ENCODE measurements at places on chromosomes 6 and 20.

DNA sequence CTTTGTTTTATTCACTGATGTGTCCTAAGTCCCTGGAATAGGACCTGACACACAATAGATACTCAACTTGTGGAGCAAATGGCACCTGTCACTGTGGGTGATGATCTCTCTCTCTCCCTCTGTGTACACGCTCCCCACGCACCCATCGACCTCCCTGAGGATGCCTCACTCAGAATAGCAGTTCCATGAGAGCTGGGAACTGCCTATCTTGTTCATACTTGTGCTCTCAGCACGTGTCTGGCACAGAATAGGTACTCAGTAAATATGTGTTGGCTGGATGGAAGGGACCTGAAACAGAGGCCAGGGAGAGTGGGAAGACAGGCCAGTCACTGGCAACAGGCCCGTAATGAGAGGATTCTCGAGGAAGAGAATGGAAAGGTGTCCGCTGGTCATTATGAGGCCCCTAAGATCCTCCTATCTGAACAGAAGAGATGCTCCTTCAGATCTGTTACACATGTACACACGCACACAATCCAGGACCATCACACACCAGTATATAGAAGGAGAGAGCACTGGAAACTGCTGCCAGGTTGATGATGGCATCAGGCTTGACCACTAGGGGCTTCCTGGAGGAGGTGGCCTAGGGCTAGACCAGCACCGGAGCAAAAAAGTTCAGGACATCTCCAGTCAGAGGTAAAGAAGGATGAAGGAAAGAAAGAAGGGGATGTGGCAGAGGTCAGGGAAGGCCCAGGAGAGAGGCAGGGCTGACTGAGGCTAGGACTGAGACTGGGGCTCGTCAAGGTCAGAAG is 30.9 kb downstream of the VEGFA start:
- DNase-seq: no peak

DNA sequence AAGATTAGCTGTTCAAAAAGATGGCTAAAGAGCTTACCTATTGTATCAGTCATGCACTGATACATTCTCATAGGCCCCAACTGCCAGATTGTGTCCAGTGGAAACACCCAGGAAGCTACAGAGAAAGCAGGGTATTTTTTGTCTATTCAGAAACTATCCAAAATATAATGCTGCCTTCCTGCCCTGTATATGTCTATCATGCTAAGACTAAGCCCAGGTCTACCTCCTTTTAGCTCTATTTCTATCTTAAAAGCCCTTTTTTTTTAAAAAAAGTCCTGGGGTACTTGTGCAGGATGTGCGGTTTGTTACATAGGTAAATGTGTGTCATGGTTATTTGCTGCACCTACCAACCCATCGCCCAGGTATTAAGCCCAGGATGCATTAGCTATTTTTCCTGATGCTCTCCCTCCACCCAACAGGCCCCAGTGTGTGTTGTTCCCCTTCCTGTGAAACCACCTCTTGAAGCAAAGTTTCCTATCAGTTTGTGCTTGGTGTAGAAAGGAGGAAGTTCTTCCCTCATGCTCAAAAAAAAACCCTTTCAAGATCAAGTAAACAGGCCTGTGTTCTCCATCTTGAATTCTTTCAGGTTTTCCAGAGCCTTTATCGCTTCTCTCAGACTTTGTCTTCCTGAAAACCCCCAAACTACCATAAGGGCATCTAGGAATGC is 514 bp downstream of the DEFB129 start:
- DNase-seq: no peak

DNA sequence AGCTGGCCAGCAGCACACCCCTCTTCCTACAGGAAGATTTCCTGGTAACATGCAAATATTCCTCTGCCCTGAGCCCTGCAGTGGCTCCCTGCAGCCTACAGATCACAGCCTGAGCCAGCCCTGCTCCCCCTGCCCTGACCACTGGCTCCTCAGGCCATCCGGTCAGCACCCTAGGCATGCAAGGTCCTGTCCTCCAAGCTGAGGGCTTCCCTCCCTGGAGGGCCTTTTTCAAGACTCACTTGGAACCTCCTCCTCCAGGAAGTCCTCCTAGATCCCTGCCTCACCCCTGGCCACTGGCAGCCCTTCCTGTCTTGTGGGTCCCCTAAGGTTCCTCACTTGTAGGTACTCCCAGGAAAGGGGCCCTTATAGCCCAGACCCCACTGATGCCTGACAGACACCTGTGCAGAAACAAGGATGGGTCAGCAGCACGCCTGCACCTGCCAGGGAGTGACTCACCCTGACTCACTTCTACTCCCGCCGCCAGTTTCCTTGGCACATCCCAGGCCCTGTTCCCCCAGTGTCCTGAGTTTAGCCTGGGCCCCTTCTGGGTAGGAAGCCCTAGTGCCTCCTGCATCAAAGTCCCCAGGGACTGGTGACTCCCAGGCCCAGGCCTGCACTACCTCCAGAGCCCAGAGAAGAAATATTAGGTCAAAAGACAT is 3.2 kb downstream of the SLC4A11 start:
- DNase-seq: no peak

- DNase-seq: peak; percentile 56
These were observed 38.5 kb upstream of the AHI1 start for GRCh38 chr6:135535989-135536414.

DNA sequence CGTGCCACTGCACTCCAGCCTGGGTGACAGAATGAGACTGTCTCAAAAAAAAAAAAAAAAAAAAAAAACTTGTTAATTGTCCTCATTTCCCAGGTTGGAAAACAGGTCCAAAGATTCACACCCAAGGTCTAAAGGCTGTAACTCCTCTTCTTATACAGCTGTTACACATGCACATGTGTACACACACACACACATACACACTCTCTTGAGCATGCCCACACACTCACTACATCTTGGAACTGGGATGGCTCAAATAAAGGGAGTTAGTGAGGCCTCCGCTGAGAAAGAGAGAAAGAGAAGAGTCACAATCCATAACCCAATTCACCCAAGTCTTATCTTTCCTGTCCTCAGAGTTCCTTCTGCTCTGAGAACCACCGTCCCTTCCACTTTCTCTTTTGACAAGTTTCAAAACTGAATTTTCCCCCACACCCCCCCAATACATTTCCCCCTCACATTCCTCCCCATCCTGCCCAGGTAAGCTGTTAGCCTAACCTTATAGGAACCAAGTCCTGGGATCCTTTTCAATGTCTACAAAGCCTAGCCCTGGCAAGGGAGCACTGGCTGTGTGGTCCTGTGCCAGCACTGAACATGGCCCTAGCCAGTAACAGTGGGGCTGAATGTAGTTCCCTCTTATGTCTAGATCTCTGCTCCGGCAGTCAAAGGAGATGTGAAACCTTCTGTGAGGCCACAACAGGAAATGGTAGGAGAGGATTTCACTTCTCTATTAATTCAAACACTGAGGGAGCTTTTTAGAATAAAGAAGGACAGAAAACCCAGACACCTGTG is 3.2 kb upstream of the HLA-DMB start:
- no peak for DNase-seq

- DNase-seq: no peak
These were observed 20.3 kb downstream of the KIZ start for GRCh38 chr20:21146215-21146614.

GRCh38 chr20:16350465-16350864 is 222.8 kb downstream of the KIF16B start:
- no peak for DNase-seq

DNA sequence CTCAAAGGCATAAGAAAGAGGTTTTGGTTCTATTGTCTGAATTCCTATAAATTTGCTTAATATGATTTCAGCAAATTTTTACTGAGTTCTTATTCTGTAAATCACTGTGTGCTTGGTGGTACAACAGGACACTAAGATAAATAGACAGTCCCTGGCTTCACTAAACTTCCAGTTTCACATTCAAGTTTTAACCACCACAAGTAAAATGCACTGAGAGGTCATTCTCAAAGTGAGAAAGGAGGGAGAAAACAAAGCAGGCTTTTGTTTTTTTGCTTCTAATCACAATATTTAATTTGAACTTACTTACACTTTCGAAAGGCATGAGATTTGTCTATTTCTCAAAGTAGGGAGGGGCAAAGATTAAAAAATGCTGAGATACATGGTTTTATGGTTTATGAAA is 445.7 kb downstream of the CDC5L start:
- no peak for DNase-seq

GRCh38 chr6:139979021-139979725 is 604.7 kb upstream of the CITED2 start:
- DNase-seq: no peak

GRCh38 chr6:152057832-152058498 is 250.5 kb downstream of the ESR1 start:
- DNase-seq: no peak

GRCh38 chr6:162857326-162857725 is 129.6 kb downstream of the PACRG start:
- DNase-seq: no peak

DNA sequence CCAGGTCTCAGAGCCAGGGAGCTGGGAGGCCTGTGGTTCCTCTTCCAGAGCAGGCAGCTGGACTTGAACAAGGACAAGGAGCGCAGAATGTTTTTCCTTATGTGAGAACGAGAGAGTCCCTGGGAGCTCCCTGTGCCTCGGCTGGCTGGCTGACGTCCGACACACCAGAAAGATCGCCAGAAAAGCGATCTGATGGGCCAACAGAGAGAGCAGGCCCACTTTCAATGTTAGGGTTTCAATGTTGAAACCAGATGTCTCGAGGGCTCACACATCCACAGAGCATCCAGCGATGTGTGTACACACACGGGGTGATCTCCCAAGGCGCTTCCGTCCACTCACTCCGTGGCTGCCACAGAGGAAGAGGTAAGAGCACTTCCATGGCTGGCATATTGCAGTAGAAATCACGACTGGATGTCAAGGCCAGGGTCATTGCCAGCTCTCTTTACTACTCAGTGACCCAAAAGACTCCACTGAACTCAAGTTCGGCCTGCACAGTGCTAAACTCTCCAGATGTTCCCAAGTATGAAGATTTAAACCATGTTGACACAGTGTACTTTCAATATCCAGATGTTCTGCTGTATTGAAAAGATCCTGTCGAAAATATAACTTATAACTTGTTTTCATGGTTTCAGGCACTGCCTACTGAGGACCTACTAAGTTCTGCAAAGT is 70.8 kb upstream of the FOXC1 start:
- no peak for DNase-seq

DNA sequence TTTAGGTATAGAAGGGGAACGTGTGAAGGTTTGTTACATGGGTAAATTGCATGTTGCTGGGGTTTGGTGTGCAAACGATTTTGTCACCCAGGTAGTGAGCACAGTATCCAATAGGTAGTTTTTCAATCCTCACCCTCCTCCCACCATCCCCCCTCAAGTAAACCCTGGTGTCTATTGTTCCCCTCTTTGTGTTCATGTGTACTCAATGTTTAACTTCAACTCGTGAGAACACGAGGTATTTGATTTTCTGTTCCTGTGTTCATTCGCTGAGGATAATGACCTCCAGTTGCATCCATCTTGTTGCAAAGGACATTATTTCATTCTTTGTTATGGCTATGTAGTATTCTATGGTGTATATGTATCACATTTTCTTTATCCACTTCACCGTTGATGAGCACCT is 11.6 kb upstream of the VNN1 start:
- DNase-seq: no peak

- no peak for DNase-seq
These were observed 3.7 kb downstream of the OGFR start for GRCh38 chr20:62808211-62808865.

DNA sequence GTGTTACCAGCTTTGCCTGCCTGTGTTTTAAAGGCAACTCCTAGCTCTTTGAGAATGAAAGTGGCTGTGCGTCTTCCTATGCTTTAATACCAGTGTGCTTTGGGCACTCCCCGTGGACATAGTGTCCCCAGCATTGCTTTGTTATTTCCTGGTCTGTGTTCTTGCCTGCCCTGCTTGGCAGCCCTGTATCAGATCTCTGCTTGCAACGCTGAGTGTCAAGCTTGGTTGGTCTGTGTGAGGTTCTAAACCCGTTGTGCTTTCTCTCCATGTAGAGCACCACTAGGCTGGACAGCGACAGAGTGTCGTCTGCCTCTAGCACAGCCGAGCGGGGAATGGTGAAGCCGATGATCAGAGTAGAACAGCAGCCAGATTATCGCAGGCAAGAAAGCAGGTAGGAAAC is 80.2 kb downstream of the AFDN start:
- peak; percentile 27 for DNase-seq

GRCh38 chr6:81802356-81802755 is 49.9 kb upstream of the TENT5A start:
- DNase-seq: no peak

DNA sequence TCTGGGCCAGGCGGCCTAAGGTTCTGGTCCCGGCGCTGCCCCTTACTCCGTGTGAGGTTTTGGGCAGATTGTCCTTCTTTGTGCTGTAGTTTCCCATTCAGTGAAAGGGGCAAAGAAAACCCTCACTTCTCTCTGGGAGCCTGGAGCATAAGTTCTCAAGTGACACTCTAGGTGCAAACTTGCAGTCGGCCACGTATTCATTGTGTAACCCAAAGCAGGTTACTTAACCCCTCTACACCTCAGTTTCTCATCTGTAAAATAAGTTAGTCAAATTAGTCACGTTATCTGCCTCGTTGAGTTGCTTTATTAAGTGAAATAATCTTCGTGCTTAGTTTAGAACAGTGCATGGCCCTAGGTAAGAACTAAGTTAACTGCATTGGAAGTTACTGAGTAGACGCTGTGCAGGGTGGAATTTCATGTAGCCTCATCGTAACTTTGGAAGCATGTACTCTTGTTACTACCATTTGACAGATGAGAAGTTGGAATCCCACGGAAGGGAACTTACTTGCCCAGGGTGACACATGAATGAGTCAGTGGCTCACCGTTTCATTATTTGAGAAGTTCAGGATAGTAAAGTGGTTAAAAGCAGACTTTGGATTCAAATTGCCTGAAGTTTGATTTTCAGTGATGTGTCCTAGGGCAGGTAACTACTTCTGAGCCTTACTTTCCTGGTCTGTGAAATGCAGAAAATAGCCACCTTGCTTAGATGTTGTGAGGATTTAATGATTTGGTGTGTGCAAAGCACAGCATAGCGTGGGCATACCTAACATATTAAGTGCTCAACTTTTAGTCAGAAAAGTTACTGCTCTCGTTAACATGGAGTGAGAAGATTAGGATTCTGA is 556 bp upstream of the MROH8 start:
- DNase-seq: no peak

DNA sequence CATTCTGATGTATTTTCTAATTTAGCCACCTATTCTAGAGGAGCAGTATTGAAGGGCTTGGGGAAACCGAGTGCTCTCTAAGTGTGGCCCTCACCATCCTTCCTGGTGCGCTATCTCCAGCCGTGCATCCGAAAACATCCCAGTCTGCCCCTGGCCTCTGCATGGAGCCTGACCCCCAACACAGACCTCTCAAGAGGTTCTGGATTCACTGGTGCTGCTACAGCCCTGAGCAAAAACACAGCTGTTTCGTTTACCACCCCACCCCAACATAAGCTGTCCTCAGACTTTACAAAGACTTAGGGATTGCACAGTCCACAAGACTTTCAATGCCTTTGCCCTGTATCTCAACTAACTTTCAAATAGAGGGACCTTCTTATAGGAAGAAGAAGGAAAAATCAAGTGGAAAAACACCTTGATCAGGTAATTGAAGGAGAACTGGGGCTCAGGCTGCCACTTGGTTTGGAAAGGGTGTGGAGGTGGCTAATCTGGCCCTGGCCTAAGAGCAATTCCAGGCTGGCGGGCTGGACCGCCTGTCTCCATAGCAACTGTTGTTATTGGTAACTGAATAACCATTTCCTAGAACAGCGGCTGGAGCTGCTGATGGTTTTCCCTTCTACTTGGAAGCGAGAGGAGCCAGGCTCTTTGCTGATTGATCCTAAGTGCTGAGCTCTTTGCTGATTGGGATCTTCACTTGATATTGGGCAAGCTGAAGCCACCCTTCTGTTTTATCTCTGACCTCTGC is 90.2 kb upstream of the TOX2 start:
- no peak for DNase-seq

Data from right renal cortex interstitium (tissue), 3 donors.